ENCODE measurements at places on chromosomes 16 and 17.

DNA sequence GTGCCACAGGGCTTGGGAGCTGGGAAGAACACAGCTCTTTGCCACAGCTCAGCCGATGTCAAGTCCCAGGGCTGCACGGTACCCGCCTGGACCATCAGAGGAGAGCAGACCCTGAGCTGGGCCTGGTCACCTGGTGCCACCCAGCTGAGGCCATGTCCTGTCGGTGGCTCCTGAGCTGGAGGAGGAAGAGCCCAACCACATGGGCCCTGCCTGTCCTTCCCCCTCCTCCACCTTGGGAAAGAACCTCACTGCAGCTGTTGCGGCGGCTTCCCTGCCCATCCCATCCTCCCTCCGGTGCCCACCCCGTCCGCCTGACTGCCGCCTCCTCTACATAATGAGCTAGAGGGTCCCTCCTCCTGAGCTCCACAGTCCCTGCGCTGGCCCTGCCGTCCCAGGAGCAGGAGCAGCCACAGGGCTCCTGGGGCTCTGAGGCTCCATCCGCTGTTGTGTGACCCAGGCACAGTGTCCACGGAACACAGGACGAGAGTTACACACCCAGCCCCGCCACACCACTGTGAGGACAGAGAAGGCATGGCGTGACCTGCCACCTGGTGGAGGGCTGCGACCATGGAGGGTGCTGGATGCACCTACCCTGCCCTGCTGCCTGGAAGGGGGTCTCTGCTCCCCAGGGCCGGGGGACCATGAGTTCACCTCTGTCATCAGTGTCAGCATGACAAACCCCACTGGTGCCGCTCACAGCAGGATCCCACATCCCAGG is 21.4 kb upstream of the CHMP6 start:
- DNase-seq, result peak; percentile 13

DNA sequence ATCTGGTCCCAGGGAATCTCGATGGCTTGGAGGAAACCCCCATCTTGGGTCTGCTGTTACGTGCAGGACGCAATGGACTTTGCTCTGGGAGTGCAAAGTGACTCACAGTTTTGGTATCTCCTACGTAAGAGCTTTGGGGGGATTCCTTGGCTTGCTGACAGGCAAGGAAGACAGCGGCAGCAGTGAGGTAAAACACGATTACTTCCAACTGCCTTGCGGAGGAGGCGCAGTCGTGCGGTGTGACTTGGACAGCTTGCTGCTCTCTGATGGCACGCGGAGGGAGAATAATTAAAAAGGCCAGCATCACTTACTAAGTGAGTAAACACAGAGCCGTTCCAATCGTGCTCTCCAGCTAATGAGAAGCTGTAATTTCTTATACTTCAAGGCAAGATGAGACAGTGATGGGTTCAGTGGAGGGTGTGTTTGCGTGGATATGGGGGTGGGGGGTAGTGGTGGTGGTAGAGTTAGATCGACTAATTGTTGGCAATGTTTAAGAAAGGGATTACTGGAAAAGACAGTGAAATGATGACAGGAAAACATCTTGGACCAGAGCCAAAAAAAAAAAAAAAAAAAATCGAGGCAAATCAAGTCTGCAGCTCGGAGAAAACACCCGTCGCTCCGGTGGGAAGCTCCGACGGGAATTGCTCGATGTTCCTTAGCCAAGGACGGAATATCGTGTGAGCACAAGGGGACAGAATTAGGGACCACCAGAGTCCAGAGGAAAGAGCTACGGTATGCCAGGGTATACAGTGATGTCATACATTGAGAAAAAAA is 184.8 kb upstream of the ZFHX3 start:
- no peak for DNase-seq

GRCh38 chr16:9090101-9090959 is 1.1 kb upstream of the HAPSTR1 start:
- no peak for DNase-seq

- no peak for DNase-seq
These were observed 11.9 kb upstream of the GSDMA start for GRCh38 chr17:39950871-39951348.

- DNase-seq, result no peak
These were observed 9.1 kb downstream of the TFAP4 start for GRCh38 chr16:4263504-4264436.

DNA sequence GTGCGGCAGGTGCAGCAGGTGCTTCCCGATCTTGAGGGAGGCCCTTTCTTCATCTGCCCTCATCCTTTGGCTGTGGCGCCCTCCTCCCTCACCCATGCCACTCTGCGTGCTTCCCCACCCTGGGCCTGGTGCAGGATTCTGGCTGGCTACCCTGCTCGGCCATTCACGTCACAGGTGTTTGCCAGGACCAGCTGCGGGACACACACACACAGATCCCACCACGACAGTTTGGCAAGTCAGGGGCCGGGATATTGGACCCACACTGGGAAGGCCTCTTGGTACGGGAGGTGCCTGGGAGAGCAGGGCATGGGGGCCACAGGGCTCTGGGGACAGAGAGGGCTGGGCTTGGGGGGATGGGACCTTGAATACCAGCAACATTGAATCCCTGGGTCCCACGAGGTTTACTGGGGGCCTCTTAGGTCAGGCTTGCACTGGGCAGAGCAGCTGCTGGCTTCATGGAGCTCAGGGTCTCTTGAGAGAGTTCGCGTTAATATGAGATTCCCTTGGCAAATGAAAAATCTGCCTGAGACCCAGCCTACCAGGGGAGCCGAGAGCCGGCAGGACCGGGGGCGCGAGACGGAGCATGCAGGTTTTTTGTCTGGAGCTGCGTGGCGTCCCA is 15.1 kb downstream of the ADCY7 start:
- no peak for DNase-seq

DNA sequence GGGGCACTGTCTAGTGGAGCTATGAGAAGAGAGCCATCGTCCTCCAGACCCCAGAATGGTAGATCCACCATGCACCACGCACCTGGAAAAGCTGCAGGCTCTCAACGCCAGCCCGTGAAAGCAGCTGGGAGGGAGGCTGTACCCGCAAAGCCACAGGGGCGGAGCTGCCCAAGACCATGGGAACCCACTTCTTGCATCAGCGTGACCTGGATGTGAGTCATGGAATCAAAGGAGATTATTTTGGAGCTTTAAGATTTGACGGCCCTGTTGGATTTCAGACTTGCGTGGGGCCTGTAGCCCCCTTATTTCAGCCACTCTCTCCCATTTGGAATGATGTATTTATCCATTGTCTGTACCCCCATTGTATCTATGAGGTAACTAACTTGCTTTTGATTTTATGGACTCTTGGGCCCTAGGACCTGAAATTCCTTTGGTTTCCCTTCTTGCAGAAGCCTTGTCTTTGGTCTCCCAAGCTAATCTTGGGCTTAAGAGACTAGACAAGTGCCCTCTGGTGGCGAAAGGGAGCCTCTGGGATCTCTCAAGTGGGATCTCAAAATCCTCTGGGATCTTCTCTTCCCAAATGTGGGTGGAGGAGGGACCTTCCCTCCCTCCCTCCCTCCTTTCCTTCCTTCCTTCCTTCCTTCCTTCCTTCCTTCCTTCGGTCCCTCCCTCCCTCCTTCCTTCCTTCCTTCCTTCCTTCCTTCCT is 58.2 kb upstream of the HAPSTR1 start:
- DNase-seq, result peak; percentile 1

GRCh38 chr16:14454391-14454790 is 175.7 kb downstream of the PARN start:
- no peak for DNase-seq

DNA sequence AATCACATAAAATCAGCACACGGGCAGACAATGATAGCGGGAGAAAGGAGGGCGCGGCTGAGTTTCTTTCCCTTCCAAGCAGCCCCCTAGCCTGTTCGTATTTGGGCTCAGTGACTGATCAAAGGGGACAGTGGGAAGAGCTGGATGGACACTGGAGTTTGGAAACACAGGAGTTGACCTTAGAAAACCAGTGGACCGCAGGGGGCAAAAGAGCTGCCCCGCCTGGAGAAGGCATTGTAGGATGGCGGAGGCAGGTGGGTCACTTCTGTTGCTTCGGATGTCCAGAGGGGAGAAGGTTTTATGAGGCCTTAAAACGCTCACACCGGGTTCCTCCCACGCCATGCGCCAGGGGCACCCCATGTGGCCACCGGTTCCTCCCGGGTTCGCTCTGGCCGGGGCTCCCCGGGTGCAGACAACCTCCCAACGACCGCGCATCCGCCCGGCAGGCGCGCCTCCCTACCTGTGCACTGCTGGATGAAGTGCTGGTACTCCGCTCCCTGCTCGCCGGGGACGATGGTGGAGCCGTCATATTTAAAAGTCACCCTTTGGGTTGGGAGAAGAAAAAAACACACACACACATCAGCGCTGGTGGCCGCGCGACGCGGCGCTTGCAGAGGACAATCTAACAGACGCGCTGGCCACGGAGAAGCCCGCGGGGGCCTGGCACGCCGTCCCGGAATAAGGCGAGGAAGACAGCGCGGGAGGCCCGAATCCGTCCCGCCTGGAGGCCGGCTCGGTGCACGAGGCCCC is 662 bp downstream of the COTL1 start:
- no peak for DNase-seq

GRCh38 chr16:85649411-85650134 is 36.5 kb downstream of the GSE1 start:
- no peak for DNase-seq

DNA sequence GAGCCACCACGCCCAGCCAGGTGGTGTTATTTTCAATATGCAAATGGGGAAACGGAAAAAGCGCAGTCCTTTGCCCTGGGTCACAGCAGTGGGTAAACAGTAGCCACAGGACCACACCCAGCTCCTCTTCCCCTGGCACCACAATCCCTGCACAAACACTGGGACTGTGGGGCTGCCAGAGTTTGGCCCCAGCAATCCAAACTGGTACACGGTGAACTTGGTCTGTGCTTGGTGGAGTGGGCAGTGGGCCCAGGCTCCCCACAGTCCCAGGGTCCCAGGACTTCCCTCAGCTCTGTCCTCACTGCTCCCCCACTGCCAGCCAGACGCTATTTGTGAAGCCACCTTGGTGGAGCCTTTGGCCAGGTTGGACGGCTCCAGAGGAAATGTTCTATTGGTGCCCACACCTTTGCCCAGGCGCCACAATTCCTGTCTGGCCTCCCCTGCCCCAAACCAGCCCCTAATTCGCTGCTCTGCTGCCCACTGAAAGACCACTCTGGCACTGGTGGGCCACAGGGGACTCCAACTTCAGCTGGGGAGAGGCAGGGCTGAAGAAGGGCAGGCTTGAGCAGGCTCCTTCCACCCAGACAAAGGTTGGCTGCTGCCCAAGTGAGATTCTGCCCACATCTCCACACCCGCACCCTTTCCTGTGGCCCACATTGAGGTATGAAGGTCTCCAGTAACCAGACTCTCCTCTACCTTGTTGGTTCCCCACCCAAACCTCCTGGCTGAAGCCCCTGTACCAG is 2.1 kb downstream of the CHAD start:
- peak; percentile 71 for DNase-seq

GRCh38 chr17:65538675-65539529 is 22.5 kb downstream of the AXIN2 start:
- DNase-seq, result no peak

DNA sequence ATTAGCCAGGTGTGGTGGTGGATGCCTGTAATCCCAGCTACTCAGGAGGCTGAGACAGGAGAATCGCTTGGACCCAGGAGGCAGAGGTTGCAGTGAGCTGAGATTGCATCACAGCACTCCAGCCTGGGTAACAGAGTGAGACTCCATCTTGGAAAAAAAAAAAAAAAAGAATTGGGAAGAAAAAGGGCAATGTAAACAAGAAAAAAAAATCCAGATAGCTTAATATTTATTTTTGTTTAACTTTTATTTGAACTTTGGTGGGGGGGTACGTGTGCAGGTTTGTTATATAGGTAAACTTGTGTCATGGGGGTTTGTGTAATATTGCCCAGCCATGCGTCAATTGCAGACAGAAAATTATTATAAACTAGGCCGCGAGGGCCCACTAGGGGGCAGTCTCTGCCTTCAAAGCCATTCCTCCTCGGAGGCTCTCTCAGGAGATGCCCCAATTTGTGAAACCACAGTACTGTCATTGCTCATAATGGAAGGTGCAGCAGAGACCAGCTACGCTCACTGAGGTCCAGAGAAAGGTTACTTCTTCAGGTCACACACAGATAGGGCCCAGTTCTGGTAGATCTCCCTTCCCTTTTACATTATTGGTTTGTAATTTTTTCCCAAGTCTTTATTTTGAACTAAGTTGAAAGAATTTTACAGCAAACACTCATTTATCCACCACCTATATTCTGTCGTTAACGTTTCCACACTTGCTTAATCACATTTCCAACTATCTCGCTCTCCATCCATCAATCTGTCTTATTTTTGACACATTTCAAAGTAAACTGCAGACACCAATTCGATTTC is 206.2 kb downstream of the PRKCB start:
- DNase-seq, result peak; percentile 52
